ENCODE measurements at places on chromosomes 6 and 20. TPM values are rescaled to one million over a fixed set of nuclear protein-coding genes. Genes with fewer than 3 reads are reported as not detected.
A peak's percentile ranks its signal among the peaks of the same experiment; 100 is the strongest.

SAMD10 gene
- 0.56 TPM for total RNA-seq

- H3K4me3 ChIP-seq, result no peak overlapping the region
- peak; percentile 62 for DNase-seq
- peak overlapping the region; percentile 18 for H3K27ac ChIP-seq
- H3K27me3 ChIP-seq, result no peaks in the 10 kb centered on the region
- no peaks in the 10 kb centered on the region for H3K36me3 ChIP-seq
Observed at GRCh38 chr20:32007787-32008616, 2.2 kb upstream of the CCM2L start.

- H3K36me3 ChIP-seq, result peaks cover 14% of the 10 kb centered on the region
- H3K27ac ChIP-seq, result no peak overlapping the region
- H3K4me1 ChIP-seq, result no peaks in the 10 kb centered on the region
- no peak overlapping the region for H3K4me3 ChIP-seq
- no peaks in the 10 kb centered on the region for H3K27me3 ChIP-seq
Observed at GRCh38 chr20:62887152-62887859, 25.7 kb upstream of the TCFL5 start.

TCF19 gene
- 1.8 TPM for total RNA-seq

DNA sequence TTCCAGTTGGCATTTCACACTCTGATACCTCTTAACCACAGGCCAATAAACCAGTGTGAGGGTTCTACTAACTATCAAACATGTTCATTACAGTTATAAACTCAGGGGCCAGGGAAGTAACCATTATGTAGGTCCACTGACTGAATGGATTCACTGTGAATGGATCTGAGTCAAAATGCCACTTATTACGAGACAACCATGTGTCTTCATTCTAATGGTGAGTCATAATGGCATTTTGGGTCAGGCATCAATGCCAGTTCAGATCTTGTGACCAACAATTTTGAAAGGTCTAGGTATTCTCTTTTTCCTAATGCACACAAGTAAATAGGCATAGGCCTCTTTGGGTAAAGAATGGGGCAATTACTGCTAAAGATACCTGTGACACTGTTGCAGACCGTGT is 112.2 kb upstream of the HEY2 start:
- H3K27me3 ChIP-seq, result no peaks in the 10 kb centered on the region
- no peak for DNase-seq
- no peaks in the 10 kb centered on the region for H3K36me3 ChIP-seq

DEFB127 gene
- not detected for total RNA-seq

DNA sequence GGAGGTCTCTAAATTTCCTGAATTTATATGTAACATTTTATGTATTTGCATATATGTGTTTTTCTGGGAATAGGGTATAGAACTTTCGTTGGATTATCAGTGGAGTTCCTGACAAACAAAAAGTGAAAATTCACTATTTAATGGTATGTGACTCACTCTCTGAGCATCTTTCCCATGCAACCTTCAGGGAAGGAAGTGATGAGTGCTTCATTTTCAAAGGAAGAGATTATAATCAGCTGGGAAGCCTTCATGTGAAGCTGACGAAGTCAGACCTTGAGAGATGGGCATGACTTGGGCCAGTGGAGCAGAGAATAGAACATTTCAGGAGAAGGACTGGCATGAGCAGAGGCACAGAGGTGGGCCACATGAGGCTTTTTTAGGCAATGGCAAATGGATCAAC is 72.7 kb downstream of the FAXC start:
- no peaks in the 10 kb centered on the region for H3K4me1 ChIP-seq
- H3K4me3 ChIP-seq, result no peak overlapping the region
- DNase-seq, result no peak
- H3K36me3 ChIP-seq, result no peaks in the 10 kb centered on the region

Measured in psoas muscle (tissue), 8 donors.